Activated T-helper 17 cell treated with anti-CD3 and anti-CD28 coated beads, Interleukin-2, amount 50 U/mL, for 72 hours (primary cell): ENCODE measurements at places on chromosomes 7 and 10. TPM values are rescaled to one million over a fixed set of nuclear protein-coding genes. Genes with fewer than 3 reads are reported as not detected.

DNA sequence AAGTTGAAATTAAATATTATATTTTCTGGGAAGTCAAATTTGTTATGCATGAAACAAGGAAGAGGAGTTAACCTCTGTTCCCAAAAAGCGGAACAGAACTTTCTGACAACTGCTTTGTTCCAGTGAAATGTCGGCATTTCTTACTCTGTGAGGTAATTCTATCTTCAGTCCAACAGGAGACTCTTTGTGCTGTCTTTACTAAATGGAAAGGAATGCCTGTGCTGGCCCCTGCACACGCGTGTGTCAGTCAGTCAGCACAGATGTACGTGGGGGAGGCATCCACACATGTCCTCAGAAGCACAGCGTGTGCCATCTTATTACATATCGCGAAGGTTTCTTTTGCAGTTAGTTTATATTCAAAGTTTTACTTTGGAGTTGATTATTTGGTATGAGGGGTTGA lies 37.5 kb downstream of the NET1 start:
- no peak for ATAC-seq

- ATAC-seq: no peak
Observed at GRCh38 chr10:50407076-50407801, 155.9 kb upstream of the ASAH2 start.

GRCh38 chr10:22684699-22685098 lies 29.7 kb downstream of the PIP4K2A start:
- no peak for ATAC-seq

The SMKR1 gene
- total RNA-seq: 1.9 TPM

The SPDYE1 gene
- not detected for total RNA-seq
